WTC11 (cell line): ENCODE measurements at places on chromosomes 2 and 18.

DNA sequence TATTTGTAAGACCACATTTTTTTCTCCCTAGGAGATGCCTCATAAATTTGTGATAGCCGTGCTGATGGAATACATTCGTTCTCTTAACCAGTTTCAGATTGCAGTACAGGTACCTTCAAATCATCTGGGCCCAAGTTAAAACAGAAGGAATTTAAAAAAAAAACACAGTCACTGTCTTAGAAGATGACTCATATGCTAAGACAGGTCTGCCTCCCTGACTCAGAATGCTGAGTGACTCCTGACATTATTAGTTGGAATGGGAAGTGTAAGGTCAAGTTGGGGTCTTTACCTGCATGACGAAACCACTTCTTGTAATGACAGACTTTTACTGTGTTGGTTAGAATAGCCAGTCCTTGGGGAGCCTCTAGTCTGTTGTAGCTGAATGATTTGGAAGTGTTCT is 26.3 kb downstream of the RMC1 start:
- DNase-seq = no peak

DNA sequence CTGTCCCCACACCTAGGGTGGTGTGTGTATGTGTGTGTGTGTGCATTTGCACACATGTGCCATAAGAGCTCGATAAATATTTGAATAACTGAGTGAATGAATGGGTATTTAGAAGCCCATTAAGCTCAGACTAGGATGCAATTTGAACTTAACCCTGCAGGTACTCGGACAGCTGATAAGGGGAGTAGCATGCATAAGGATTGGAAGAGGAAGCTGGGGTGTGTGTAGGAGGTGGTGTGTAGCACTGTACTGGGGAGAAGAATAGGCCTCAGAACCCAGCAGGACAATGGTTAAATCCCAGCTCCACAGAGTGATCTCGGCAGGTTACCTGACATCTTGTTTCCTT is 1.8 kb upstream of the KCNF1 start:
- DNase-seq = no peak

DNA sequence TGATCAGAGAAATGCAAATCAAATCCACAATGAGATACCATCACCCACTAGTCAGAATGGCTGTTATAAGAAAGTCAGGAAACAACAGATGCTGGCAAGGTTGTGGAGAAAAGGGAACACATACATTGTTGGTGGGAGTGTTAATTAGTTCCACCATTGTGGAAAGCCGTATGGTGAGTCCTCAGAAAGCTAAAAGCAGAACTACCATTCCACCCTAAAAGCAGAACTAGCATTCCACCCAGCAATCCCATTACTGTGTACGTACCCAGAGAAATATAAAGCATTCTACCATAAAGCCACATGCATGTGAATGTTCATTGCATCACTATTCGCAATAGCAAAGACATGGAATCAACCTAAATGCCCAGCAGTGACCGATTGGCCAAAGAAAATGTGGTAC is 60.7 kb downstream of the ANKRD62 start:
- no peak for DNase-seq

DNA sequence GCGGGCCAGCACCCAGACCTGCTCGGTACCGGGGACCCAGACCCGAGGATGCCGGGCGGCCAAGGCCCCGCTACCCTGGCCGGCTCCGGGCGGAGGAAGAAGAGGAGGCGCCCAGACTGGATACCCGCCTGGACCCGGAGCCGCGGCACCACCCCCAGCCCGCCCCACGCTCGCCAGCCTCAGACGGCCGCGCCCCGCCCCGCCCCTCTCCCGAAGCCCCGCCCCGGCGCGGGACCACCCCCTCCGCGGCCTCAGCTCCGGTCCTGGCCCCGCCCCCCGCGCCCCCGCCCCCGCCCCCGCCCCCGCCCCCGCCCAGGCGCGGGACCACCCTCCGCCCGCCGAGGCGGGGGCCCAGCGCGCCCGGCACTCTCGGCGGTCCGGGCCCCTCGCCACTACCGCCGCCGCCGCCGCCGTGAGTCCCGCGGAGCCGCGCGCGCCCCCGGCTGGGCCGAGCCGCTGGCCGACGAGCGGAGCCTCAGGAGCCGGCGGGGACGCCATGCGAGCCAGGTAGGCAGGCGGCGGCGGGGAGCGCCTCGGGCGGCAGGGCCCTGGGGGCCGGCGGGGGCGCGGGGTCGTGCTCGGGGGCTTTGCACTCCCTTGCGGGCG is at the start of gene SH3BP4:
Gene SH3BP4, plus strand, starts transcription at position 354 of the 606 bp plus-strand sequence. CDS start 82,986 bp downstream, outside the sequence.
- peak; percentile 82 for DNase-seq

DNA sequence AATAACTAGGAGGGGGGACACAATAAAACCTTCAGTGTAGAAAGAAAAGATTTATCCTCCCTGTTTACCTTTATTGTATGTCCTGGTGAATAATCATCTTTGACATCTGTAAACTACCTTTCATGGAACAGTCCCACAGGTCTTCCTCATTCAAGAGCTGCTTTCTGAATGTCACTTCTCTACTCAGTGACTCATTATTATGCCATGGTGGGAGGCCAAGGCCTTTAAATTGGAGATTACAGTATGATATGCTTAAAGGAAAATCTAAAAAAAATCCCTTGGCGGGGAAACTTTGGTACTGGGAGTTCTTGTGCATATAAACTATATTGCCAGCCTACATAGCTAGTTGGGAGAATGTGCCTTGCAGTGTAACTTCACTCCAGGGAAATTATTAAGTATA is 713.0 kb downstream of the TDRD15 start:
- no peak for DNase-seq

- DNase-seq = no peak
Observed at GRCh38 chr2:502831-503230, 174.4 kb downstream of the TMEM18 start.

GRCh38 chr2:76569819-76570218 is 859.1 kb upstream of the GCFC2 start:
- DNase-seq = no peak

DNA sequence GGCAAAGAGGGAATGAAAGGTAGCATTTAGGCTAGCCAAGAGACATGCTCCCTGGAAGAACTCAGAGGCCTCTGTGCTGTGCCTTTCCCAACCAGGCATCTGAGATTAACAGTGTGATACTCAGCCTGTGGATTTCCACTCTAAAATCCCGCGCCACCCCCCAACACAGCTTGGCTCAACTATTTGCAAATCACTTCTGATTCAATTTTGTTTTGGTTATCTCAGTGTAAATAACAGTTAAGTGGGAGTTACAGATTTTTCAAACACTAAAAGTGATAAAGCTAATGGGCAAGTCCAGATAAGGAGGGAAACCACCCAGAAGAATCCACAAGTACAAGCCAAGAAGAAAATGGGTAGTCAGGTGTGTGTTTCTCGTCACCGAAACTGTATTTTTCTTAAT is 1.4 kb upstream of the NRP2 start:
- no peak for DNase-seq

- no peak for DNase-seq
Observed at GRCh38 chr2:2887772-2888387, 489.7 kb downstream of the EIPR1 start.

DNA sequence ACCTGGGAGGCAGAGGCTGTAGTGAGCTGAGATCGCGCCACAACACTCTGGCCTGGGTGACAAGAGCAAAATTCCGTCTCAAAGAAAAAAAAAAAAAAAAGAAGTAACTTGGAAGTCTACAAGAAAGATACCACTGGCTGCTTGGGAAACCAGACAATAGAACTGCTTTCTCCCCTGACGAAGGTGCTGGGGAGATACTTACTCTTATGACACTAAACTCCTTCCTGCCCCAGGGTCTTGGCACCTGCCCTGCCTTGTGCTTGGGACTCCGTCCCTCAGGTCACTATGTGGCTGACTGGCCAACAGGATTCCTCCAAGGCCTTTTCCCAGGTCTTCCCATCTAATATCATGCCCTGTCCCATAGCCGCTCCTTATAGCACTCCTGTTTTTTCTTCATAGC is 30.7 kb downstream of the INPP5D start:
- no peak for DNase-seq

GRCh38 chr2:31254237-31255203 is 20.6 kb downstream of the EHD3 start:
- DNase-seq = no peak

GRCh38 chr2:174516501-174517378 is 29.9 kb upstream of the GPR155 start:
- no peak for DNase-seq

DNA sequence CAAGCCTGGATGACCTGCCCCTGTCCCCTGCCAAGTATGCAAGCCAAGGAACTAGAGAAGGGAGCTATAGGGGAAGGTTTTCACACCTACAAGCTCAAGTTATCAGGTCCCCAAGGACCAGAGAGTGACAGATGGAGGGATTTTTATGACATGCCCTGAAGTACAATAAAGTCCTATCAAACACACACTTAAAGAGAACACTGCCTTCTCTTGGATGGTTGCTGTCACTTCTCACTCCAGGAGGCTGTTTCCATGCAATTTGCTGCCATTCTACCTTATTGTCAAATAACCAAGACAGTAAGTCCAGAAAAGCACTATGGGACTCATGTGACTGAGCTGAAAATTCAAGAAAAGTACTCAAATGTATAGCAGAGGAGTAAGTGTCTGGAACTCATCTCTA is 76.6 kb upstream of the DDX18 start:
- DNase-seq = no peak

DNA sequence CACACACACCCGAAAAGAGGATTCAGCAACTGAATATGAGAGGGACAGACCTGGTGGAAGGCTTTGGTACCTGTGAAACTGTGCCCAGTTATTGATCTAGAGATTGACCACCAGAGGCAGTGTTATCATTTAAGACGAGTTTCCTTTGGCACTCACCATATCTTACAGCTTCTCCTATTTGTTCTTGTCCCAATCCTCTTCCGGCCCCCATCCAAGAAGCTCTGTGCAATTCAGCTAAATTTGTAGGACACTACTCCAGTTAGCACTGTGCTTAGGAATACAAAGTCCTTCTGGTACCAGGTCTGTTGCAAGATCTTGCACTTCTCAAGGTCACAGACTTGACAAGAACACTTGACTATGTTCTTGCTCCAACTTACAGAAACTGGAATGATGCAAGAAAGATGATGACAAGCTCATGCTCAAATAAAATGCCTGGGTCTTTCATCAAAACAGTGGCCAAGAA is 177.7 kb downstream of the TMEM247 start:
- no peak for DNase-seq

- peak; percentile 79 for DNase-seq
Observed at GRCh38 chr2:5725794-5726463, 33.7 kb downstream of the SOX11 start.

- DNase-seq = no peak
Observed at GRCh38 chr2:2662847-2663356, 331.8 kb upstream of the MYT1L start.

DNA sequence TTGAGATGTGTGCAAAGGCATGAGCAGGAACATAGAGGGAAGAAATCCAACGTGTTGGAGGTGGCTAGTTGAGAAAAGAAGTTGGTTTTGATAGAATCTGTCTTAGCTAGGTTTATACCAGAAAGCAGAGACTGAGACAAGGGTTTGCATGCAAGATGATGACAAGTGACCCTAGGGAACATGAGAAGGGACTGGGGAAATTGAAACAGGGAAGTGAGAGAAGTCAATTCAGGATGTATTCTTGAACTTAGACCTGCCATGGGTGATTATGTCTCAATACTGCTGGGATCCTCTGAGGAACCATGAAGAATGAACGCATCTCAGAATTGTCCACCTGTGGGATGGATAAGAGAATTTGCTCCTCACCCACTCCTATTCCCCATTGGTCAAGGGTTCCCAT is 20.5 kb downstream of the IL36A start:
- DNase-seq = no peak

DNA sequence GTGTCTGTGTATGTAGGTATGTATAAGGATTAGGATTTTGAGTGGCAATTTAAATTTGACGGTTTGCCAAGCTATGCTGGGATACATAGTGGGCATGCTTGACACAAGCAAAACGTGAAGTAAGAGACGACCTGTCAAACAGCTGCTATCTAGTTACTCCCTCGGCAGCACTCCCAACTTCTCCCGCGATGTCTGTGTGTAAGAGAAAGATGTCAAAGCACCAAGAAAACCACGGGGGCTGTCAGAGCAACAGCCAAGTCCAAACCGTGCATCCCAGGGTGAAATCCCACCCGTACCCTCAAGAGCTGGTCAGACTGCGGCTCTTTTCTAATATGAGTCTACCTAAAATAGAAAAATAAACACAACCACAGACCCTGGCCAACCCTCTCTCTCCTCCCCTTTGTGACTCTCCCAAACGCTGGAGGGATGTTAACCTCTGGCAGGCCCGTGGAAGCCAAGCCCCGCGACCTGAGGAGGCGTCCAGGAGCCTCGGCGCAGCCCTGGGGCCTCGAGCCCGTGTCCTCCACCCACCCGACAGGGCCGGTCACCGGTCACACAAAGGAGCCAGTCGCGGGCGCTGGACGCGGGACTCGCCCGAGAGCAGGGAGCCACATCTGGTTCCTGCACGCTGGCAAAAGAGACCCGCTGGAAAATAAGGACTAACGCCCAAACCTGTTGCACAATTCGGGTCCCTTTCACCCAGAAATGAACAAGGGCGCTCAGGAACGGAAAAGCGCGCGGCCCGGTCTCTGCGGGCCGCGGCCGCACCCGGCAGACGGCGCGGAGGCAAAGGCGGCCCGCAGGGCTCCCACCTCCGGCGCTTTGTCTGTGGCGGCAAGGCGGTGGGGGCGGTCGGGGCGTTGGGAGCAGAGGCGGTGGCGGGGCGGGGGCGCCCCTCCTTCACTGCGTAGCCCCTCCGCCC is 925 bp downstream of the SESTD1 start:
- peak; percentile 18 for DNase-seq

DNA sequence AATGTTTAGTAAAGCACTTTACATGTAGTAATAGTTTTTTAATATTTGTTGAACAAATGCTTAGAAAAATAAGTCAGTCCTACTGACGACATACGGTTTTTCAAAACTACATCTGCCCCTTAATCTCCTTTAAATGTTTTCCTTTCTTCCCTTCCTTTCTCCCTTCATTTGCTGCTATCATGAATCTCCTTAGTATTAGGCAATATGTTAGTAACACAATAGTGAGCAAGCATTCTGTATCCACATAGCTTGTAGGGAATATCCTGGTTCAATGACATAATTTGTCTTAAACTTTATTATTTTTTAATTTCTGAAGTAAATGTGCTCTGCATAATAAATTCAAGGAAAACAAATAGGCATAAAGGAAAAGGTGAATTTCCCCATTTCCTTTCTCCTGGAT is 79.1 kb downstream of the ACSL3 start:
- DNase-seq = no peak

DNA sequence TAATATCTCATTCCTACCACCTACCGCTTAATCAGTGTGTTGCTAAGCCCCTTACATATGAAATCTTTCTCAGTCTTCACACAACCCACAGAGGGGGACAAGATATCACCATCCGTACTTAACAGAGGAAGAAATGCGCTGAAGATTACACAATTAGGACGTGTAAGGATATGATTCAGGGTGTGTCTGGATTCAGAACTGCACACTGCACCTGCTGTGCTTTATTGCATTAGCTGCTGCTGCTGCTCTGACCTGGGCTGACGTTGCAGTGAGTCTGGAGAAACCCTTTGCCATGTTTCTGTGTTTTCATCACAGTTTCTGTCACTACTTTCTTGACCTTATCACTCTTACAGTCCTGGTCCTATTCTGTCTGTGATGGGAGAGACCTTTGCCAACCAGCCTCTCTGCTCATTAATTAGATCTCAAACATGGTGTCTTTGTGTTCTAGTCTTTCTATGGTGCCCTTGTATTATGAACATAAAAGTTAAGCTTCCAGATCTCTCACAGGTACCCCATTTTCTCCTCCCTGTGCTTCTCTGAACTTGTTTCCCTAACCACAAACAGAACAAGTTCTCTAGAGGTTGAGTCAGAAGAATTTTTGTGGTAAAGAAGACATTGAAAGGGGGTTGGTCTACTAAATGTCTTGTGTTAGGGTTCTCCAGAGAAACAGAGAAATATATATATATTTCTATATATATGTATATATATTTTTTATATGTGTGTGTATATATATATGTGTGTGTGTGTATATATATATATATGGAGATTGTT is 92.9 kb upstream of the CYP1B1 start:
- DNase-seq = no peak
